Natural killer cell treated with Interleukin-12 subunit alpha and Interleukin-12 subunit beta and Interleukin-15 and Interleukin-18, amount 100 ng/mL, for 72 hours (primary cell): ENCODE measurements at places on chromosomes 5 and 9. TPM values are rescaled to one million over a fixed set of nuclear protein-coding genes. Genes with fewer than 3 reads are reported as not detected.

The RUFY1 gene
- 29.2 TPM for total RNA-seq

DNA sequence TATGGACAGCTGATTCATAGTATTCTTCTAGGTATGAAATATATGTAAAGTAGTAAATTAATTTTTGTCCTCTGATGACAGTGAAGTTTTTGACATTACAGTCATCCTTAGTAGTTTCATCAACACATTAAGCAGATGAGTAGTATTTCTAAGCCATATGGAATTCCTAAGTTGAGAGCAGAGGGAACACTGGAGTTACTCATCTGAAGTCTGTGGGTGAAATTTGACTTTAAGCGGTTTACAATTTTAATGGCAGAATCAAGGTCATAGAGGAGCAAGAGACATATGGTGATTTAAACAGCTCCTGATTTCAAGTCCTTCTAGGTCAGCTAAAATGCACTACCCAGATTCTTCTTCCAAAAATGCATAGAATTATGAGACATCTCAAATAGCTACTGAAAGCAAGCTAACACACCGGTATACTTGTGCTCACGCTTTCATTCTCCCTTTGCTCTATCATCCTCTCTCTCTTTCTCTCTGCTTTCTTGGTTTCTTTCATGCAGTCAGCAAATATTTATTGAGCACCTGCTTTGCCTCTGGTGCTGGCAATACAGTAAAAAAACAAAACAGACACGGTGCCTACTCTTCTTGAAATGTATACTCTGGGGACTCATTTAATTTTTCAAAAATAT is 235.9 kb downstream of the FER start:
- DNase-seq, result no peak

GRCh38 chr5:78647351-78647818 is 1.2 kb downstream of the LHFPL2 start:
- DNase-seq, result no peak

DNA sequence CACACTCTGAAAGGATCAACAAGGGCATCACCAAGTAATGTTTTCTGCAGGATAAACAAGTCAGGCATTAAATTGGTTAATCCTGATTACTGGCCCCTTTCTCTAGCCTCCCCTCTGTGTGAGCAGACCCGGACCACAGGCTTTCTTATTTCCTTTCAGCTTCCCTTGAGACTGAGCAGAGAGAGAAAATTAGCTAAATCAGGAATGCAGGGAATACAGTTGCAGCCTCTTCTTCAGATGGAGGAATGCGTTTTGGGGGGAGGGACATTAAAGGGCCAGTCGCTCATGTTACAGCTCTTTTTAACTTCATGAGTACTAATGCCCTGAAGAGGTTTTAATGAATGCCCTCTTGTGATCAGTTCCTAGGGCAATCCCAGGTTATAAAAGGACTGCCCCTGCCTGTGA is 19.8 kb downstream of the PCDHAC2 start:
- no peak for DNase-seq

DNA sequence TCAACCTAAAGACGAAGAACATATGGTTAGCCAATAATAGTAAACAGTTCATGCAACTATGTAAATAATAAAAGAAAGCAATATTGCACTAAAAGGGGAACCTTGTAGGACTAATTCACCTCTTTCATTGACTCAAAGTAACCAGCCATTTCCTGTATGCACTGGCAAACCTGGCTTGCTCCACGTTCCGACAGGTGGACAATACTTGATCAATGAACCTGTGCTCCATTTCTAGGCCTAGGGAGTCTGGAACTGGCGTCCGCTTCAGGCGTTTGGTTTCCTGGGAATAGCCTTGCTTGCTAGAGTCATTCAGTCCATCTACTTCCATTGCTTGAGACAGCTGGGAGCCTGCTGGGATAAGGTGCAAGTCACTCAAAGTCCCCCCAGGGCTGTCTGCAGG is 41.6 kb downstream of the PTAR1 start:
- DNase-seq, result no peak

DNA sequence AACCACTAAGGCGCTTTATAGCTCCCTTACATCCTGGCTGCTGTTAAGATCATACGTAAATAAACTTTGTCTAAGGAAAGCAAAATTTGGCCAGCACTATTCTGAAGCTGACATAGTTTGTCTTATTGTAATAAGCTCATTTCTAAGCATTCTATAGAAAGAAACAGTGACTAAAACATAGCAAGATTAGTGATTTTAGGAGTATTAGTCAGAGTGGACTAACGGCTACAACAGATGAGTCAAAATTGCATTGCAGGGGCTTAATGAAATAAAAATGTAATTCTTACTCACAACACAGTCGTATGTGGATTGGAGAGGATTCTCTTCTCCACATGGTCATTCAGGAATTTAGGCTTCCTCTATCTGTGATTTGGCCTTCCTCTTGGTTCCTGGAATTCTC is 347.6 kb downstream of the GADD45G start:
- DNase-seq, result no peak

GRCh38 chr5:91642581-91642980 is 259.5 kb upstream of the ARRDC3 start:
- DNase-seq, result no peak

DNA sequence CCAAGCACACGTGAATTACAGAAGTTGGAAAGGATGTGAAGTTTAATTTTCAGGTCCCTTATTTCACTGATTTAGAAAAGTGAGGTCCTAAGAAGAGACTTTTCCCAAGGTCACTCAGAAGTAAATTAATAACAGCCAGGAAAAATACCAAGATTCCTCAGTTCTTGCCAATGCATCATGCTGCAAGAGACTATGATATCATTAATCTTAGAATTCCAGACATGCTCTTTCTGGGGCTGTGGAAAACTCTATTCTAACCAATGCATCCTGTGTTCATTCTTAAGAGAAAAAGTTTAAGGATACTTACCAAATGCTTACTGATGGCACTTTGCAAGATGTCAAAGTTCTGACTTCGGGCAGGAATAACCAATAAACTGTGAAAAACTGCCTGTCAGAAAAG is 42.8 kb downstream of the TEX10 start:
- DNase-seq, result no peak

DNA sequence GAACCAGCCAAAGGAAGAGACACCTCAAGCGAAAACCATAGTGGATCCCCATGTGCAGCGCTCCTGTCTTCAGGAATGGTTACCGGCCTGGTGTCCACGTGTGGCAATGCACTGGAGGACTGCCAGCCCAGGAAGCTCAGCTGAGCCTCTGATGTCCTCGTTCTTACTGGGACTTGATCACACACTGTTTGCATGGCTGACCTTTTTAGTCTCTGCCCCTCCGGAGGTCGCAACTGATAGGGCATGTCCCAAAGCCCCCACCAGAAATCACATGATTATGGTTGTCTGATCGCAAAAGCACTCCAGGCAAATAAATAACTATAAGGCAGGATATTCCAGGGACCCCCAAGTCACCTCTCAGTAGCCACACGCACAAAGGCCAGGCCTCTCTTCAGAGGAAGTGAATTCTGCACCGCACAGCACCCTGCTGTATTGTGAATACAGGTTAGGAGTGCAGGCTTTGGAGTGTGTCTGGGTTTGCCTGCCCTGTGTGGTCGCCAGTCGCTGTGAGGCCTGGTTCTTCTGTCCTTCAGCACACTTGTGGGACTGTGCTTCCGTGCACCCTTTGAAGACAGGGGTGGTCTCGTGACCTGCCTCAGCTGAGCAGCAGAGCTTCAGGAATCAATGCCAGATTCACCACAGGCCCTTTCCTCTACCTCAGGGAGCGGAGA is 13.4 kb upstream of the HABP4 start:
- no peak for DNase-seq

DNA sequence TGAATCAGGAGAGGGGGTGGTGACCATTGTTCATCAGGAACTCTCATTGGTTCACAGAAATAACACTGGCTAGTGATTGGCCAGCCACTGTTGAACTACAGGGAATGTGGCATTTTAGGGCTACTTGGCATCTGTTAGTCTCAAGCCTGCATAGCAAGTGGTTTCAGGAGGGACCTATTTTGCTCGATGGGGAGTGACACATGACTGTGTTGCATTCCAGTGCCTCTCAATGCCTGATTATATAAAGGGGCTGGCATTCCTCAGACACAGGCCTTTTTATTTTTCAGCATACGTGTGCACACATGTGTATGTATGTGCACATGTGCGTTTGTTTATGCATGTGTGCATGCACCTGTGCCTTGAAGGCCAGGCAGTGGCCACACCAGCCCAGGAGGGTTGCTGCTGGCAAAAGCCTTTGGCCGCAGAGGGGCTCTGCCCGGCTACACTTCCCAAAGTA is 23.2 kb downstream of the FGD3 start:
- DNase-seq, result no peak

GRCh38 chr5:39943811-39944210 is 519.0 kb upstream of the DAB2 start:
- no peak for DNase-seq

GRCh38 chr5:180287404-180287803 is 4.5 kb downstream of the MAPK9 start:
- no peak for DNase-seq
